ENCODE measurements at places on chromosomes 1 and 21.

- DNase-seq: no peak
Measured at GRCh38 chr1:99735852-99736251, 30.6 kb downstream of the FRRS1 start.

- no peak for DNase-seq
Measured at GRCh38 chr1:31885851-31886250, 52.3 kb downstream of the PTP4A2 start.

DNA sequence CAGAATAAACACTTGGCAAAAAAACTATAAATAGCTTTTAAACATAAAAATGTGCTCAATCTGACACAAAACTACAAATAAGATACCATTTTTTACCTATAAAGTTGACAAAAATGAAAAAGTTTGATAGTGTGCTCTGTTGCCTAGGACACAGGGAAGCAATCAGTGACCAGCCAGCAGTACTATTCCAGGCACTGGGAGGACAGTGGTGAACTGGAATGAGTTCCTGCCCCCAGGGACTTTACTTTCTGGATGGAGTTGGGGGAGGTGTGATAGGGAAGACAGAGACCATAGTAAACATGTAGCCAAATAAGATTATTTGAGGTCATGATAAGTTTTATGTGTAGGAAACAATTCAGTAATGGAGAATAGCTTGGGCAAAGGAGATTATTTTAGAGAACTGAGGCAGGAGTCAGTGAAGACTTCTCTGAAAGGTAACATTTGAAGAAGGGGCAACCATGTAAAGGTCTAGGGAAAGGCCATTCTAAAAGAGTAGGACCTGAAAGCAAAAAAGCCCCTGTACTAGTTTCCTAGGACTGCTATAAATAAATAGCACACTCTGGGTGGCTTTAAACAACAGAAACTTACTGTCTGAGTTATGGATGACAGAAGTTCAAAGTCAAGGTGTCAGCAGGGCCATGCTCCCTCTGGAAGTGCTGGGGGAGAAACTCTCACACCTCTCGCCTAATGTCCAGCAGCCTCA lies 42.0 kb downstream of the EEIG2 start:
- no peak for DNase-seq

DNA sequence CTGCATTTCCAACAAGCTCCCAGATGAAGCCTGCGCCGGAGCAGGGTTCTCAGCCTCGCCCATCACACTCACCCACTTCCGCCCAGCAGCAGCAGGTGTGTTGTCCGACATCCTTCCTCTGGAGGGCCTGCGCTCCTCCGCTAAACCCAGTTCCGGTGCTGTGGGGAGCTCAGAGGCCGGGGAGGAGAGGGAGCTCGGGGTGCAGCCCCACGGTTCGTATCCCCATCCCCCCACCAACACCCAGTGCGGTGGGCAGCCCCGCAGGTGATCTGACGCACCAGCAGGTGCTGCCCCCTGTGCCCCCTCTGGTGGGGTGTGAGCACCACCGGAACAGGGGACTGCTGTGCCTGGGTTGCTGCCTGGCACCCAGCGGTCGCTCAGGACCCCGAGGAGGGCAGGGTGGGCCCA lies 3.4 kb upstream of the PEX10 start:
- DNase-seq: no peak

DNA sequence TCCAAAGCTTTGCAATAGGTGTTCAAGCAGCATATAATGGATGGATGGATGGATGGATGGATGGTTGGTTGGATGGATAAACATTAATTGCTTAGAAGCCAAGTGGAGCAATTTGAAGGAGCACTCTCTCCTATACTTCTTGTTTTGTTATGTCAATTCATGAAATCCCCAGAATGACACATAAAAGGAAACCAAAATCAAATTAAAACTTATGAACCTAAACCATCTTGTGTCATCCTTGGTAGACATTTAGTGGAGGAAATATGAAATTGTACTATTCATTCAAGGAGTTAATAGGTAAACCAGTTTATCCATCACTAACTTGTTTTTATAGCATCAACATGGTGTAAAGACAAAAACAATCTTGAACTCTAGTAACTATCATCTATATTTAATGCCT lies 122.5 kb downstream of the NR5A2 start:
- DNase-seq: no peak

GRCh38 chr1:89527256-89527655 lies 2.6 kb downstream of the LRRC8B start:
- DNase-seq: no peak

DNA sequence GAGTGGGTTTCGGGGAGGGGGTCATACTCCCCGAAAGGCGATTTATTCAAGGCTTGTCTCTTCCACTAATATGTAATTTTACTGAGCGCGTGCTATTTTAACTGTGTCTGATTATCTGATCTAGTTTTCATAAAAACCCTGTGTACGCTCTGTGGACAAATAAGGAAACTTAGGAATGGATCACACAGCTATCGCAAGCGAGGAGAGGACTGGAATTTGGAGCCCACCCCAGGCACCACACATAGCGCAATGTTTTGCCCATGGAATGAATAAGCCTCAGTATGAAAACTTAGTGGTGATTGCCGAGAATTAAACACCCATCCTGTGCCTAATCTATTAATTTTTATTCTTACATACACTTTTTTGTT lies 9.8 kb upstream of the RAB42 start:
- DNase-seq: no peak

DNA sequence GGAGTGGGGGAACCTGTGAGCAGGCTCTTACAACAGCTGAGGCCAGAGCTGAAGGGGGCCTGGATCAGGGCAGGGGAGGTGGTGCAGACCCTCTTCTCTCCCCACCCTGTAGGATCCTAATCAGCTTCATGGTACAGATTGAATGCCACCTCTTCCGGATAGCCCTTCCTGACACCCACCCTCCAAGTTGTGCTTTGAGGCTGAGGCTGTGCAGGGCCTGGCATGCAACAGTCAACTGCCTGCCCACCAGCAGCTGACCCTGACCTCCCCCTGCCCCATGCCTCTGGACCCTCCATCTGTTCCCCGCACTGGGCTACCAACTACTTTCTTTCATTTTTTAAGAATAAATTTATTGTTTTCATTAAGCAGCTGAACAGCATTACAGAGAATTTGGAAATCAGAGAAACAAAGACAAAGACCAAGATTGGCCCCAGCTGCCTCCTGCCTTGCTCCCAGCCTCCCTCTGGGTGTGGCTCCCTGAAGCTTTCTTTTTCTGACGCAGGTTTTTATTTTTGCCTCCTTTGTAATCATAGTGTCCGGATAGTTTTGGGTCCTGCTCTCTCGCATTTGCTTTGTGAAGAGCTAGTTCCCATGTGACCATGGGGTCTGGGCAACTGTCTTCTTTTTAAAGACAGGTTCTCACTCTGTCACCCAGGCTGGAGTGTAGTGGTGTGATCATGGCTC lies 12.8 kb downstream of the ZNF362 start:
- DNase-seq: no peak

- no peak for DNase-seq
Measured at GRCh38 chr1:14011888-14012287, 311.9 kb downstream of the PRDM2 start.

DNA sequence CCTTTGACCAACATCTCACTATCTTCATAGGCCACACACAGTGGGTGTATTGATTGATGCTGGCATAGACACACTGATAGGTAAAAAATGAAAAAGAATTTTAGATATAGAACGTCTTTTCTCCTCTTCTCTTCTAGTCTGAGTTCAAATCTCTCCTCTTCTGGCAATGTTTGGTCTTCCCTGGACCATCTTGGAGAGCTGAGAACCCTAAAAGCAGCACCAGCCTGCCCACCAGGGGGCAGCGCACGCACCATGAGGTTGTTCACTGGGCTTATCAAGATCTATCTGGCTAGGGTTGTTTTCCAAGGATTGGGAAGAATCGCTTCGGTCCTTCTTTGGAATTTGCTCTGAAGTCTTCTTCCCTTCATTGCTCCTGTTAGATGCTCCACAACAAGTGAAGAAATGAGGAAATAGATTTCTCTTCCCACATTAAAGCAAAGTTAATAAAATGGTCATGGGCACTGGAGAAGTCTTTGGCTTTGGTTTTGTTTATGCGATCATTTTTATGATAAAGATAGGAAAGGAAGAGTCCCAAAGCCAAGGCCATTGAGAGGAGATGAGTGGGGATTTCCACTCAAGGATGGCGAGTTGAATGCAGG lies 104.0 kb upstream of the OLIG2 start:
- no peak for DNase-seq

DNA sequence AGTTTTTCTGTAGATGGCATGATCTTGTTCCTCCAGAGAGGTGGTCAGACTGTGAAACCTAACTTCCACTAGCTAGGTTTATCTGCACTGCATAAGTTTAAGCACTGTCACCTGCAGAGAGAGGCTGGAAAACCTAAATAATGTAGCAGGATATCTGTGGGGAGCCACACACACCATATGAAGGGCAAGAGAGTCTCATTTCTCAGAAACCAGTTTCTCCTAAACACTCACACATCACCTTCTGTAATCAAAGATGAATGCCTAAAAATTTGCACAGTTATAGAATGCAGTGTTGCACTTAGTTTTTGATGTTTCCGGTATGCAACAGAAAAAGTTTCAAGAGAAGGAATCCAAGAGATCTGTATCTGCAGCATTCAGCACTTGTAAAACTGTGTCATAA lies 654.6 kb downstream of the ADGRL2 start:
- DNase-seq: no peak

GRCh38 chr1:20483833-20484518 lies 2.0 kb downstream of the CAMK2N1 start:
- peak; percentile 30 for DNase-seq

DNA sequence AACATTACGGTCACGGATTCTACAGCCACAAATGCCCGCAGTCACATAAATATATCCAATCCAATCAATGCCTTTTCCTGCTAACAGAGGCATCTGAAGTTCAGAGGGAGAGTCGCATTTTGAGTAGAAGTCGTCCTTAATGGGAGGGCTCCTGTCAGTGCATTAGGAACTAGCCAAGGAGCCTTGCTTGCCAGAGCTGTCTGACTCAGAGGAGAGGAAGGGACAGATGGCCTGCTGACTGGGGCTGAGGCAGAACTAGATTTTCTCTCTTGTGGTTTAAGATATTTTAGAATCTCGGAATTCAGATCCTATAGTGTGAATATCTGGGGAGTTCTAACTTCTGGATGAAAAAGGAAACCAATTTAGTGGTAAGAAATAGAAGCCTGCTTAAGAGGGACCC lies 10.6 kb downstream of the XKR8 start:
- no peak for DNase-seq

DNA sequence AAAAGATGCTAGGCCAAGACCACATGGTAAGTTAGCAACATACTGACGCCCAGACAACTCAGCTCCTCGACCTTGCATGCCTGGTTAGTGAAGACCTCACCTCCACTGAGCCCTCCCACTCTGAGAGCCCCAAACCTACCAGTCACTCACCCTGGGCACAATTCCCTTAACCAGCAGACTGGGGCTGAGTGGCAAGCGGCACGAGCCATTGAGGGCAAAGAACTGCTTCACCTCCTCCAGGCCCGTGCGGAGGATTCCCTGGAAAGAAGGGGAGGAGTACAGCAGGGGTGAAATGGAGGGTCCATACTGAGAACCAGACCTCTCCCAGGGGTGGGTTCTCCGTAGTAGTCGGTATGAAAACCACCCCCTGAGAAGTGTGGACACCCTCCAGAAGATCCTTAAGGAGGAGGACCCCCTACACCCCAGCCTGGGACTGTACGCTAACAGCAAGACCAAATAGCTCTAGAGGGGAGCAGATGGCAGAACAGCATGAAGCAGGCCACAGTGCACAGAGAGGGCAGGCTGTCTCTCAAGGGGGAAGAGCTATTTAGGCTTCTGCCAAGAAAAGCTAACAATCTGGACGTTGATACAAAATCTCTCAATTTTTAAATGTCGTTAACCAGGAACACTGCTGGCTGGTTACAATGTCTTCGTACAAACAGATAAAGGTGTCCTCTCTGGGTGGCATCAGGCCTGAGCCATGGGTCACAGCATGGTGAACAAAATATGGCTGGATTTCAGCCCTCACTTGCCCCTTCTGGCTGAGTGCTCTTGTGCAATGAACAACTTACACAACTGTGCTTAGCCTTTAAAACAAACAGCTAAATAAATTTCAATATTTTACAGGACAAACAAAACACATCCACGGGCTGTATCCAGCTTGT lies 31.0 kb upstream of the PPP1R15B start:
- DNase-seq: no peak

Measured in cortex of kidney (tissue), 1 donor.